CD4-positive, alpha-beta T cell treated with Interleukin-17A for 4 hours (primary cell): ENCODE measurements at places on chromosomes 16 and 17.

DNA sequence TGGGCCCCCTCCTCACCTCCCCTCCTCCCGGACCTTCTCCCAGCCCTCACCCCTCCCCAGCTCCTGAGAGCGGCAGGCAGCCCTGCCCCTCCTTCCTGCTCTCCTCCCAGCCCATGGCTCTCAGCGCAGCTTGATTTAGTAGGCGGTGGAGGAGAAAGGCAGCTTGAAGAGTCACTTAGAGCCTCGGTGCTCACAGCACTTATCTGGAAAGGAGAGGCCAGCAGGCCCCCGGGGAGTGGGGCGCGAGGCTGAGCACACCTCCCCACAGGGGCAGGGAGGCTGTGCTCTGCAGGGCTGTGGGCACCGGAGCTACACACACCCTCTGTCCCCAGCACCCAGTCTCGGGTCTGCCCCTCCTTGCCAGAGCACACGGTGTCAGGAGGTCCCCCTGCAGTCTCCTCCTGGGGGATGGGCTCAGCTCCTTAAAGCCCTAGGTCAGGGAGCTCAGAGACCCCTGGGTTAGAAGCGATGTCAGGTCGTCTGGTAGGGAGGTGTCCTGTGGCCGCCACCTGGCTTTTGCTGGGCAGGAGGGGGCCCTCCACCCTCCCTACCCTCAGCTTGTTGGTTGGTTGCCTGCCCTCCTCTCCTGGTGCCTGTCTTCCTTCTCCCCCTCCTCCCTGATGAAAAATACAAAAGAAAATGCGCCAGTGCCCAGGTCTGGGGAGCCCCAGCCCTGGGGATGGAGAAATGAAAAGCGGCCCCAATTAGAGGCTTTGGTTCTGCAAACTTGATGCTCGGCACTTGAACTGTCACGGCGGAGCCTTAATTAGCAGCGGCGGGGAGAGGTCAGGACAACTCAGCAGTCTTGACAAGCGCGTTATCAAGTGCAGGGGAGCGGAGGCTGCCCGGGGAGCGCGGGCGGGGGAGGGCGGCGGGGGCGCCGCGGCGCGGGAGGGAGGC, 151.1 kb upstream of the GSE1 start:
- peak; percentile 50 for DNase-seq

DNA sequence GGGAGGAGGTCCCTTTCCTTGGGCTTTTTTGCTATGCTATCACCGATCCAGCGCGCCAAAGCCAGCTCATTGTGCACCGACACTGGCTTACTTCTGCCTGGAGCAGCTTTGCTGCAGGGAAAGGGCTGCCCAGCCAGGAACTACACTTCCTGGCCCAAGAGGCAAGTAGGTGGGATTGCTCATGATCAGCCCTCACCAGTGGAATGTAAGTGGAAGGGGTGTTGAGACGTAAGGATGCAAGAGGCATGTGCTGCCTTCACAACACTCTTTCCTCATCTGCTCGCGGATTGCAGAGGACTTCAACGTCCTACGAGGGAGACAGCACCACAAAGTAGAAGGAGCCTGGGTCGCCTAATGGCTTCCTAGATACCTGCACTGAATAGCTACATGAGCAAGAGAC, 104.3 kb upstream of the FOXF1 start:
- no peak for DNase-seq

- DNase-seq, result no peak
These were observed 25.3 kb downstream of the CDK5RAP3 start for GRCh38 chr17:47996201-47996600.

- DNase-seq, result no peak
These were observed 1.4 kb upstream of the SLX4 start for GRCh38 chr16:3612510-3613466.

DNA sequence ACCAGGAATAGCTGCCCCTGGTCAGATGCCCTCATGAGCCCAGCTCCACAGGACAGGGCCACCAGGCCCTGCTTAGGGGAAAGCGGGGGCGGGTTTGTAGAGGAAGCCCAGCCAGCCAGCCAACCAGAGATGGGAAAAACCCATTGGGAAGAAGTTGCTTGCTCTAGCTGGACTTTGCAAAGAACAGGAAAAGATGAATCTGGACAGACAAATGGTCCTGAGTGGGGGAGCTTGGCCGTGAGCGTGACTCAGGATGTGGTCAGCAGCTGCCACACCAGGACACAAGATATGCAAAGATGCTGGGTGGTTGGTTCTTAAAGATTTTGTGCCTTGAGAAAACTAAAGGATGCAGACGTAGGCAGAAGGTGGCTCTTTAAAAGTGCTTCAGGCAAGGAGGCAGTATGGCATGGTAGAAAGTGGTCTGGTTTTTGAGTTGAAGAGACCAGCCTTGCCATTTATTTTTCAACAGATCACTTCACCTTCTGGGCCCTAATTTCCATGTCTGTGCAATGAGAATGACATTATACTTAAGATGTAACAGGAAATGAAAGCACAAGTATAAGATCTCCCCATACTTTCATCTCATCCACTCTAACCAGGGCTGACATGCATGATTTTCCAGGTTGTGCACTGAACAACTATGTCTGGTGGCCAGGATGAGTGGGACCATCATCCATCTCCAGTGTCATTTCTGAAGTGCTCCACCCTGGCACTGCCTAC, 27.8 kb upstream of the HEATR6 start:
- DNase-seq, result no peak

DNA sequence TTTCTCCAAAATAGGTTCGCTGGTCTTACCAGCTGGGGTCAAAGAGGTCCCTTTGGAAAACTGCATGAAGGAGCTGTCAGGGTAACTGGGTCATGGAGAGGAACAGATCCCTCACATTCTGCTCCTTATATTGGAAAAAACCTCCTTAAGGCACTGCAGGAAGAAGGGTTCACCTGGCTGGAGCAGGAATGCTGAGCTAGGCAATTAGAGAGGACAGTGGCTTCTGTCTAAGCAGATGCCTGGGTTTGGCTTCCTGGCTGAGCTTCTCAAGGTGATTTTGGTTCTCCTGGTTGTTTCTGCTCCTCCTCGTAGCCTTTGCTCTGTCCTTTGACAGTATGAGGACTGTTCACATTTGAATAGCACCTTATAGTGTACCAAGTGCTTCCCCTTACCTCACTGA, 19.6 kb downstream of the ITGB3 start:
- DNase-seq, result no peak
